ENCODE measurements at places on chromosomes 2 and 18.

DNA sequence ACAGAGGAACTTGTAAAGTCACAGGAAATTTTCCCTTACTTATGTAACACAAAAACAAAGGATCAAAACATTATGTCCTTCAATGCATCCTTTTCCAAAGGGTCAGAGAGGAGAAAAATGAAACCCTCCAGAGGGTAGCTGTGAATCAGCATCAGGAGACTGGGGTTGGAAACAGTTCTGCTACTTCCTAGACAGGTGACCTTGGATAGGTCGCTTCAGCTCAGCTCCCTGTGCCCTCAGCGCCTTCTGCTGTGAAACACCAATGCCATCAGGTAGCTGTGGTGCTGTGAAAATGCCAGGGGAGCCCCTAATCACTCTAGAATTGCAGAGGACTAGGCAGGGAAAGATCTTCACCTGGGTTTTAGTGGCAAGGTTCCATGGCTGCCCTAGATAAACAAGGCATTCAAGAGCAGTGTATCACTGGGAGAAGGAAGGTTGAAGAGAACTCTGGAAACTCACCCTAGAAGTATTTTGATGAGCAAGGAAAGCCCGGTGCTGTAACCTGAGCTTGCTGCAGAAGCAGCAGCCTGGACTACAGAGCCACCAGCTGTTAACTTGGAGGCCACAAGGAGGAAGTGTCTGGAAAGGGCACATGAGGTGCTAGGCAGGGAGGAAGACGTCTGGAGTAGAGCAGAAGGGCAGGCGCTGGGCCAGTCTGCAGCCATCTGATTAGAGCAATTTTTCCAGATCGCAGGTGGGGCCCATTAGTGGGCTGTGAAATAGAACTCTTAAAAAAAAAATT lies 100.7 kb upstream of the MCFD2 start:
- no peak for DNase-seq

- no peak for DNase-seq
Observed at GRCh38 chr18:28114472-28114871, 62.5 kb downstream of the CDH2 start.

DNA sequence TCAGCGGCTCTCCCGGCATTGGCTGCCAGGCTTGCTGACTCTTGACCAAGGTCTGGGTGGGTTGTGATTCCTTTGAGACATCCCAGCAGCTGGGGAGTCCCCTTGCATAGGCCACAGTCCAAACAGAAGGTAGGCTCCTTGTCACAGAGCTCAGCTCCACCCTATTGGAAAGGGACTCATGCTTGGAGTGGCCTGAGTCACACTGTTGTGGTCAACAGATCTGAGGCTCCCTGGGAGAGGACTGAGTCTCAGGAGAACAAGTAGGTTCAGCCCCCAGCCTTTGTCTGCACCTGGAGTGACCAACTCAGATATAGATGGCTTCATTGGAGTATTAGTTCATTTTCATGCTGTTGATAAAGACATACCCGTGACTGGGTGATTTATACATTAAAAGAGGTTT lies 32.1 kb upstream of the SH3BP4 start:
- no peak for DNase-seq

DNA sequence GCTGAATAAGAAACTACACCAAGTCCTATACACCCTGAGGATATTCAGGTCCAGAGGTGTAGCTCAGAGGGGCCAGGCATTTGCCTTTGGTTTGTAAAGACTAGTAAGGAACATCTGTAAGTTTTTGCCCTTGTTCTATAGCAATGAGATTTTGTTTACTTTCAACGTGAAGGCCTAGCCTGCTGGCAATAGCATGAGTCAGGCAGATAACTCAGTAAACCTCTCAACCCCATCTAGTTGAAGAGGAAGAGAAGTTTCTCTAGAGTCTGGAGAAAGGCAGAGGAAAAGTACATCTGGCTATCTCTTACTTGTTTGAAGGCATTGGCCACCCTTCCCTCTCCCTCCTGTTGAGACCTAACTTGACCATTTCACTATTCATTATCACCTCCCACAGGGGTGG lies 70.3 kb upstream of the ZNF521 start:
- DNase-seq, result no peak

- no peak for DNase-seq
Observed at GRCh38 chr2:194319222-194319992, 1337.6 kb upstream of the SLC39A10 start.

- no peak for DNase-seq
Observed at GRCh38 chr2:42834161-42834560, 41.8 kb upstream of the HAAO start.

GRCh38 chr2:239499726-239500573 lies 99.1 kb upstream of the HDAC4 start:
- DNase-seq, result no peak

GRCh38 chr2:3253913-3254441 lies 123.6 kb downstream of the EIPR1 start:
- no peak for DNase-seq

GRCh38 chr2:54918647-54919280 lies 131.5 kb downstream of the RTN4 start:
- DNase-seq, result no peak
